Neural crest cell (in vitro differentiated cells): ENCODE measurements at places on chromosomes 1 and 21.

DNA sequence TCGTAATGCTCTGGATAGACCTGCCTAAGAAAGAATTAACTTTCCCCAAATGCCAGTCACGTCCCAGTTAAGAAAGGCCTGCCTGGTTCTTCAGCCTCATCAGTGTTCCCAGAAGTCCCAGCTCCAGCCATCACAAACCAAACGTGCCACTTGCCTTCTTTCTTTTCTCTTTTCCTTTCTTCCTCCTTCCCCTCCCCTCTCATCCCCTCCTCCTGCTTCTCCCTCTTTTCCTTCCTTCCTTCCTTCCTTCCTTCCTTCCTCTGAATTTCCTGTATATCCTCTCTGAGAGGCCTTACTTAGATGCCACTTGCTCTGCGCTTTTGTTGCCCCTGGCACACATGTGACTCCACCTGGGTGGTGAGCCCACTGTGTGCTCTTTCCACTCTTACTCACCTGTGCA is 228.2 kb downstream of the NFIA start:
- DNase-seq = no peak

- DNase-seq = no peak
Observed at GRCh38 chr1:113905435-113905861, 322 bp downstream of the DCLRE1B start.

DNA sequence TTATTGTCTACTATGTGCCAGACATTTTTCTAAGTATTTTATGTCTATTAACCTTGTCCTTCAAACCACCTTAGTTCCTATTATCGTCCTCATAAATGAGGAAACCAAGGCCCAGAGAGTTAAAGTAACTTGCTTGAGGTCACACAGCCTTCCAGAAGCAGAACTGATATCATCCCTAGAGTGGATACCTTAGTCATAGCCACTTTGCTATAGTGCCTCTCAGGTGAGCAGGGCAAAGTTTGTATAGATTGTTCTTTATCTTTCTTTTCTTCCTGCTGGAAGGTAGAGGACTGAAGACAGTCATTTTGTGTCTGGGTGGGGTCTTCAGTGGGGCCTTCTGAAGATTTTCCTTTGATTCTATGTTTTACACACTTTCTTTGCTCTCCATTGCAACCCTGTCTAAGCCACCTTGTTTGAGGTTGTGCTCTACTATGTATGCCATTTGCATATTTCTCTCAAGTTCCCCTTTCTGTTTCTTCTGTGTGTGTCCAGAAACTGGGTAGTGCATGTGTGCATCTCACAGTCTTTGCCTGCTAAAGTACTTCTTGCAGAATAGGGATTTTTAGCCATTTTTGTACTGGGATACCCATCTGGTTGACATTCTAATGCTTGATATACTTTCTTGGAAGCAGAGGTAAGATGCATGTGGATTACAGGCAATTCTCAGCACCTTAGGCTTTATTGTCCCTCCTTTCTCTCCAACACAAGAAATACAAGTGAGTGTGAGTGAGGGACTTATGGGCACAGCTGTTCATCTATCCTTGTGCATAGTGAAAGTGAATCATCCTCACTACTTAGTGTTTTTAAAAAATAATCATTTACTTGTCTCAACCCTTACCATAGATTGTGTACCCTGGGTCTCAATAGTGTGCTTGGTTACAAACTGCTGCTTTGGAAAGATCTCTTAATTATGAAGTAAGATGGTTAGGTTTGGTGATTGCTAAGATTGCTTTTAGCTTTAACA is 207.6 kb upstream of the HMCN1 start:
- DNase-seq = no peak

GRCh38 chr1:231233735-231234417 is 7.1 kb upstream of the GNPAT start:
- no peak for DNase-seq

DNA sequence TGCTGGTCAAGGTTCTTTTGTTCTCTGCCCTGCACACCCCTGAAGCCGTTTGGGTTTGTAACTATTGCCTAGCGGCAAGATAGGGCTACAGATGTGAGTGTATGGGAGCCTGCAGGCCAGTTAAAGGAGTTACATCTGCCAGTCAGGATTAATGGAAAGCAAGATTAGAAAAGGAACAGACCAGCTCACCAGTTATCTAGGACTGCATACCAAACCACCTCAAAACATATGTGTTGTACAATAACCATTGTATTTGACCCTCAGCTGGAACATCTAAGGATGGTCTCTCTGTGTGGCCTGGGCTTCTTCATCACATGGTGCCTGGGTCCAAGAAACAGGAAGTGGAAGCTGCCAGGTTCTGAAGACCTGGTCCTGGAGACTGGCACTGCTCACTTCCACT is 52.5 kb upstream of the FBXO28 start:
- no peak for DNase-seq

GRCh38 chr1:16068356-16069270 is 4.8 kb downstream of the FAM131C start:
- DNase-seq = no peak

- DNase-seq = peak; percentile 44
Observed at GRCh38 chr1:151340870-151341754, 5.9 kb downstream of the RFX5 start.

DNA sequence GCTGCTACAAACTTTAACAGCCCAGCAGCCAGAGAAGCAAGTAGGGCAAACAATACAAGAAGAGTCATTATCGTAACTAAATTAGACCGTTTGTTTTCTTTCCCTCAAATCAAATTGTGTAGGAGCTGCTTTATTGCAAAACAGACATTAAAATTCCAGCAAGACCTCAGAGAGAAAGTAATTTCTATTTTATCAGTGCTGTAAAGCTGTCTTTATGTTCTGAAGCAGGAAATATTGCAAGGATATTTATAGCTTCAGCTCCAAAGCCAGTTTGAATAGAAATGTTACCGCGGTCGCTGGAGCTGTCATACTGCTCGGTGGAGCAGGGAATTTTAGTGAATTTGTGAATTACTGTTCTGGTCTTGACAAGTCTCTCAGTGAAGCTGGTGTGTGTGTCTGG is 503.8 kb upstream of the PLXNA2 start:
- DNase-seq = no peak

DNA sequence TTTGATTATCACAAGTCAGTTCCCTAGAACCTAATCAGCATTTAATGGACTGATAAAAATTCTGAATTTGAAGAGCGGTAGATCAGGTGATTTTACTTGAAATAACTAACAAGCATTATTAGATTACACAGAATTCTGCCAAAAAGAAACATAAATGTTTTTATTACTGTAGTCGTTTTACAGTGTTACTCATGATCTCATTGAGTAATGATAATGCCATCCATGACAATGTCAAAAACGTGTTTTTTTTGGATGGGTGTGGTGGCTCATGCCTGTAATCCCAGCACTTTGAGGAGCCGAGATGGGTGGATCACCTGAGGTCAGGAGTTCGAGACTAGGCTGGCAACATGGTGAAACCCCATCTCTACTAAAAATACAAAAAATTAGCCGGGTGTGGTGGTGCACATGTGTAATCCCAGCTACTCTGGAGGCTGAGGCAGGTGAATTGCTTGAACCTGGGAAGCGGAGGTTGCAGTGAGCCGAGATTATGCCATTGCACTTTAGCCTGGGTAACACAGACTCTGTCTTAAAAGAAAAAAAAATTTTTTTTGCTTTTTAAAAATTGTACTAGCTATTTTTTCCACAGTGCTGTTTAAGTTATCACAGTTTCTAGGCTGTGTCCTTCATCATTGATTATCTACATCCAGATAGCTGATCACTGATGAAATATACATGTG is 56.6 kb downstream of the LAMC1 start:
- no peak for DNase-seq

GRCh38 chr1:66175098-66175497 is 358.9 kb upstream of the SGIP1 start:
- DNase-seq = no peak

DNA sequence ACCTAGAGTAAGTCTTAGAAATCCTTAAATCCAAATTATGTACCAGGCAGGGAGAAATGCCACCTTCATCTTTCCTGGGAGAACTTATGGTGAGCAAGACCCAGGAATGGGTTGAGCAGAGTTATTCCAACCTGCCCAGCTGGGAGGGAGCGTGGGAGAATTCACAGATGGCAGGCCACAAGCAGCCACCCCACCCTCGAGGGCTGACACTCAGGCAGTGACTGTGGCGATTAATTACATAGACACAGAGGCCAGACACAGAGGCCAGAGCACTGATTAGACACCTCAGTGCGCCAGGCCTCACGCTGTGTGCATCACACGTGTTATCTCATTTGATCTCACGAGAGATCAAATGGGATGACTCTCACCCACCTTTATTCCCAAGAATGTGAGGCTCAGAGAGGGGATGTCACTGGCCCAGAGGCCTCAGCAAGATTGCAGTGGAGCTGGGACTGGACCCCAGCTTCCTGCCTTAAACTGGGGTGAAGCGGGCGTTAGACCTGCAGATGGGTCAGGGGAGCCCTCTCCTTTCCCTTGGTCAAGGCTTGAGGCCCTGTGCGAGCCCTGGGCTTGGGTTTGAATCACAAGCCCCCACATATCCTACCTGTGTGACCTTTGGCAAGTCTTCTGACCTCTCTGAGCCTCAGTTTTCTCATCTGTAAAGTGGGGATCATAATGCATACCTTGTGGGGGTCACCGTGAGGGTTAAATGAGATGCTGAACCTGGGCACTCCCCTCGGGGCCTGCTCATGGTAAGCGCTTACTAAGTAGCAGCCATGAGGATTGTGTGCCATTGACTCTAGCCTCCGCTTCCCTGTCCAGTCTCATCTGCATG is 28.8 kb upstream of the PADI4 start:
- DNase-seq = no peak

GRCh38 chr1:182217967-182218366 is 156.5 kb upstream of the ZNF648 start:
- DNase-seq = no peak

DNA sequence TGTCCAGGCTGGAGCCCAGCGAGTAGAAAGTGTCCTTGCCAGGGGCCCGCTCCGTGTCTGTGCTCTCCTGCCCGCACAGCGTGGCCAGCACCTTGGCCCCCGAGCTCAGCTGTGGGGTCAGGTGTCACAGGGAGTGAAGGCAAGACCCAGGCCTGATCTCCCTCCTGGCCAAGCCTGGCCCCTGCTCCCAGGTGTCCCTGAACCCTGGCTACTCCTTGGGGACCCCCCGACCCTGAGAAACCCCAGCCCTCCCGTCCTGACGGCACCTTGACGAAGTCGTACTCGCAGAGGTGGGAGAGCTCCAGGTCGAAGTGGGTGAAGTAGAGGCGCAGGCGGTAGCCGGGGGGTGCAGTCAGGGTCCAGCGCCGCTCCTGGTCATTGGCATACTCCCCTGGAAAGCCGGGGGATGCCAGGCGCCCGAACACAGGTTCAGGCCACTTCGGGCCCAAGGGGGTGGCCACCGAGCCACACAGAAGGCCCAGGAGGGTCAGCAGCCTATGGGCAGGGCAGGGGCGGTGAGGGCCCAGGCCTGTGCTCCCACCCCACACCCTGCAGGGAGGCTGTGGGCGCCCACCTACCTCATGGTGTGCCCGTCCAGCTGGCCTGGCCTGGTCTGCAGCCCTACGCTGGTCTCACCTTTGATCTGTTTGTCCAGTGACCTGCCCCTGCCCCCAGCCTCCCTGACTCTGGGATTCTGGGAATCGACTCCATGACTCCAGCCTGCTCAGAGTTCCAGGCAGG is at the start of gene MASP2:
Gene MASP2 (minus strand): TSS at position 615 of the 741 bp plus-strand sequence. CDS start 32 bp downstream, at position 583.
- no peak for DNase-seq

DNA sequence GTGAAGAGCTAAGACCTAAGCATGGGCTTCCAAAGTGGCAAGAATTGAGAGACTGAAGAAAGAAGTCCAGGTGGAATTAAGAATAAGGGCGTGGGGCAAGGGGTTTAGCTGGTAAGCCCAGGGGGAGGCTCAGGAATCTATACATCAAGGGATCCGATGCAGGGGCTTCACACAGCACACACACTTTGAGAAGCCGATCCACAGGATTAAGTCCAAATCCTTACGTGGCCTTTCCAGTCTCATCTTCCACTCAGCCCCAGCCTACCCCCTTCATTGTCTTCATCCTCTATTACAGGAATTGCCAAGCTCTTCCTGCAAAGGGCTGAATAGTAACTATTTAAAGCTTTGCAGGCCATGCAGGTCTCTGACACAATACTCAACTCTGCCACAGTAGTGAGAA is 101.3 kb downstream of the TGFBR3 start:
- no peak for DNase-seq

DNA sequence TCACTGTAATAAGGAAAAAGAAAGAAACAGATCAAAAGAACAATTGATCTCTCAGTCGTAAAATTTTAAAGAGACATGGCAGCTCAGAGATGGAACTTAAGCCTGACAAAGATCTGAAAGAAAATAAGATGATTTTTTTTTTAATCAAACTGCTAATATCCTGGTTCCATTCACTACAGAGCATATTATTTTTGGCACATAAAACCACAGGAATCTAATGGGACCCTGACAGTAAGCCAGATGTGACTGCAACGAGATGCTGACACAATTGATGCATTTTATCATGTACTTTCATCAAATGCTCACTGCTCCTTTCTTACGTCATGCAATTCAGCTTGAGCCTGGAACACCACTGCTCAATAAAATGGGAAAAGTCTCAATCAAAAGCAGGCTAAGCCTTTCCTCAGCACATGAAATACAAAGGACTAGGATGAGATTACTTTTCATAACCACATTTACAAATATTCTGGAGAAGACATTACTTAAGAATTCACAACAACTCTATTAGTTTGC is 16.6 kb downstream of the GPATCH2 start:
- no peak for DNase-seq

- DNase-seq = no peak
Observed at GRCh38 chr21:28294051-28294450, 698.6 kb downstream of the LTN1 start.

DNA sequence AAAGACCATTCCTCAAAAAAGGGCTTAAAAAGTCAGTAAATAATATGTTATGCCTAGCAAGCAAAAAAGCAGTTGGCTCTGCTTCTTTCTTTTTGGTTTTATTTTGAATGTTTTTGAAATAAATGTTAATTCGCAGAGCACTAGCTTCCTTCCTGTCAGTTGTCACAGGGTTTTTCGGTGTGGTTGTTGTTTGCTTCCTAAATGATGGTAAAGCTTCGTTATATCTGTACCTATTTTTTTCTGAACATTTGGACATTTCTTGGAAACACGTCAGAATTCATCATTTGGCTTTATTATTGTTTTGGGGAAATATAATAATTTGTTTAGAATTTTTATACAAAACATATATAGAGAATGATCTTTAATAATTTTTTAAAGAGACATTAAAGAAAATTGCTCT is 351.9 kb upstream of the SGIP1 start:
- no peak for DNase-seq

- DNase-seq = no peak
Observed at GRCh38 chr1:202348005-202348508, 442 bp upstream of the PPP1R12B start.

- no peak for DNase-seq
Observed at GRCh38 chr1:167879508-167879907, 34.4 kb downstream of the ADCY10 start.
